Nucleus accumbens (tissue), 56 donors: ENCODE measurements at places on chromosomes 2 and 18.

- no peak for DNase-seq
These were observed 120.8 kb upstream of the ODC1 start for GRCh38 chr2:10568736-10569432.

GRCh38 chr2:195658541-195658890 lies 1.5 kb downstream of the SLC39A10 start:
- DNase-seq = no peak

- no peak for DNase-seq
These were observed 509.6 kb upstream of the TCF4 start for GRCh38 chr18:56097621-56098020.

GRCh38 chr2:219511547-219512325 lies 2.5 kb upstream of the ASIC4 start:
- DNase-seq = no peak
